ENCODE measurements at places on chromosomes 16 and 17. TPM values are rescaled to one million over a fixed set of nuclear protein-coding genes. Genes with fewer than 3 reads are reported as not detected.

GP1BA gene
- not detected for total RNA-seq

RPL27 gene
- total RNA-seq = 852 TPM

HOXB1 gene
- not detected for total RNA-seq

KCNH6 gene
- under 0.01 TPM for total RNA-seq

C16orf74 gene
- 9.8 TPM for total RNA-seq

OR4D1 gene
- total RNA-seq = not detected

KRTAP9-2 gene
- total RNA-seq = not detected

VMO1 gene
- total RNA-seq = 0.22 TPM

KRT34 gene
- total RNA-seq = not detected

ATAD5 gene
- total RNA-seq = 1.7 TPM

PRCD gene
- 0.20 TPM for total RNA-seq

ORC6 gene
- total RNA-seq = 2.4 TPM

CA10 gene
- not detected for total RNA-seq

VPS35L gene
- 55.8 TPM for total RNA-seq

ATP6V0D1 gene
- 95.2 TPM for total RNA-seq

HAS3 gene
- total RNA-seq = 1.4 TPM

COL1A1 gene
- 7.2 TPM for total RNA-seq

TEN1 gene
- 20.0 TPM for total RNA-seq

CAPNS2 gene
- total RNA-seq = 0.20 TPM

SLC2A4 gene
- total RNA-seq = 0.60 TPM

MT4 gene
- total RNA-seq = not detected

KRTAP4-9 gene
- total RNA-seq = not detected

KRTAP9-6 gene
- total RNA-seq = not detected

PGAP3 gene
- total RNA-seq = 3.3 TPM

CDH8 gene
- total RNA-seq = not detected

KRT32 gene
- not detected for total RNA-seq

SPATA22 gene
- total RNA-seq = not detected

VTN gene
- total RNA-seq = under 0.01 TPM

MYOCD gene
- 0.40 TPM for total RNA-seq

EMC8 gene
- 25.7 TPM for total RNA-seq

CSF3 gene
- not detected for total RNA-seq

SMG1 gene
- 40.7 TPM for total RNA-seq
